Stimulated activated CD8-positive, alpha-beta memory T cell treated with anti-CD3 and anti-CD28 coated beads, Interleukin-4, amount 100 ng/mL, for 48 hours (primary cell): ENCODE measurements at places on chromosomes 2 and 18.

GRCh38 chr2:17540093-17540812 lies at the start of gene VSNL1:
Gene VSNL1, plus strand, starts transcription at chr2:17540696. Its CDS starts 51,379 bp downstream, at chr2:17592075.
- DNase-seq: no peak

- no peak for DNase-seq
Observed at GRCh38 chr2:21694079-21694878, 570.5 kb downstream of the TDRD15 start.

DNA sequence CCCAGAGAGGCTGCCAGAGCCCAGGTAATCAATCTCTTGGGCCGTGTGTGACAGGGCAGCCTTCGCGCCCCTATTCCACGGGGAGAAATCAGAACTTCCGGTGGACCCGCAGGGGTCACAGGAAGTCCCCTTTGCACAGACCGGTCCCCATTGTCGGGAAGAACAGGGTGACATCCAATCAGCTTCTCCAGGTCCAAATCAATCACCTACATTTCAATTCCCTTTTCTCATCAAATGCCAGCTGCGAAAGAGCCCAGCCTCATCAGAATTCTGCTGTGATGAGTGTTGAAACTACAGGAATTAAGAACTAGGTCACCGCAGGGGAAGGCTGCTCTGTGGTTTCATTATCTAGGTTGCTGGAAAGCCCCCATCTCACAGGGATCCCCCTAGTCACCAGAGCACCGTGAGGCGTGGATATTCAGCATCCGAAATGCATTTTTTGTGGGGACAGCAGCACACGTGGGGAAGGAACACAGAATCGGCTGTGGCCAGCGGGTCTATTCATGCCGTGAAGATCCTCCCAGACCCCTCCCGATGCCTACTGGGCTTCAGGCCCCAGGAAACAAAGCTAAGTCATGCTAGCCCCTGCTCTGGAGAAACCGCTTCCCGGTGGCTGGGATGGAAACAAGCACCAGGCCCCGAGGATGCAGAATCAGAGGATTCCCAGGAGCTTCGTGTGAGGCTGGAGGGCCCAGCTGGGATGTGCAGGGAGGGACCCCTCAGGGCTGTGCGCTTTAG lies 193.7 kb upstream of the ID2 start:
- peak; percentile 73 for DNase-seq

DNA sequence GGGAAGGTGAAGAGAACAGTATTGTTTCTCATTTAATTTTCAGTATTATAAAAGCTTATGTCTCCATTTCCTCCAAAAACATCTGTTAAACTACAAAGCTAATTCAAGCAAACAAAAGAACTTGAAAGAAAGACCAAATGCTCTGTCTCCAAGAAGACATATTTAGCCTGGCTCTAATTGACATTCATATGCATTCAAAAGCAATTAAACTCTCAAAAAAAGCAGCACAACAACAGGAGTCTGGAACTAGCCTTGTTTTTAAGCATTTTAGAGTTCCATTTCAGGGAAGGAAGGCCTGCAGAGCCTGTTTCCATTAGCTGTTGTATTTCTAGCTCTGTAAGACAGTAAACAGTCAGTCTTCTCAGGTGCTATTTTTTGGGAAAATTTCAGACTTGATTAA lies 447.9 kb downstream of the TDRD15 start:
- DNase-seq: no peak

DNA sequence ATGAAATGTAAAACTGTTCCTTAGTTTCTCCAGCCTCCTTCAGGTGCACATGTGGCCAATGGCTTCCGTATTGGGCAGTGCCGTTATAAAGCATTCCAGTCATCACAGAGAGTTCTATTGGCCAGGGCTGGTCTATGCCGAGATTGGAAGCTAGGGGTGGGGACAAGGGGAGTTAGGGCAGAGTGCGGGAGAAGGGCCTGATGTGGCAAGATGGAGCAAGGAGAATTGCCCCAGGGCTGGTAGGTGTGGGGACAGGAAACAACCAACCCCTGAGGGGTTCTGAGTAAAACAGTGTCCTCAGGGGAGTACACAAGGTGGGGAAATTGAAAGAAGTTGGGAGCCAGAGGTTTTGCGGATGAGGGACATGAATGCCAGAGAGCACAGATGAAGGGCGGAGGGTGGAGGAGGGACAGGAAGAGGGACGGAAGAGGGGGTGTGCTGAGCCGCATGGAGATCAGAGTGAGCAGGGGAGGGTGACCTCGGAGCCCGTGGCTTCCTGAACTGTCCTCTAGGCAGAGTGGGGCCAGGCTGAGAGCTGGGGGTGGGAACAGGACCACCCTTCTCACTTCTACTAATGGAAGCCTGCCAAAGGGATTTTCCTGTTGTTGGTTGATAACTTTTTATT lies 9.1 kb upstream of the ATP6V1C2 start:
- DNase-seq: no peak

DNA sequence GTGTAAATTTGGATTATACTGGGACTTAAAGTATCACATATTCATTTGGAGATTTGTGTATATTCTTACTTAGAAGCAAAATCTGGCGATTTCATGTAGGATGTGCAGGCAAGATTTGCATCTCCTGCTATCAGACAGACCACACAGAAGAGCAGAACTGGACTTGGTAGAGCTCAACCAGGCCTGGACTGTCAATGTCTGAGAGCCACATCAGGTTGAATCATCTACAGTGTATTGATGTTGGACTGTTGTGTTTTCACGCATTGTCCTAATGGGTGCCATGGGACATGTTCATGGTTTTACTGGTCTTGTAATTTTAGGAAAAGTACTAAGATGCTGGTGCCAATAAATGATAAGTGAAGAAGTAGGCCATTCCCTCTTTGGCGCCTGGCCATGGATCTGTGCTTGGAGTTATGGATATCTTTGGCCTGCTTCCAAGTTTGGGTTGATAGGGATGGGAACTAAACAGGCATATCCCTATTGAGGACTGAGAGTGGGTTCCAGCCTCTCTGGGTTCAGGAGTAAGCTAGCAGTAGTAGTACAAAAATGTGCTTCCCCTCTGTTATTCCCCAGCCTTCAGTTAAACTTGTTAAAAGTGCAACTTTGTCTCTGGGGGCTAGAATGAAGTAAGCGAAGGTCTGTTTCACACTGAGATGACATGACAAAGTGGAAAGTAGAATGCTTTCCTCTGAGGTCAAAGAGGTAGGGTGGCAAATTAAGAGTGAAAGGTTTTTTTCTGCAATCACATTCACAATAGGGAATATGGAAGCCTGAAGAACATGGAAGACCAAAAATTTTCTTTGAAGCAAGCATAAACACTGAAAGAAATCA lies 49.2 kb upstream of the NEMP2 start:
- DNase-seq: no peak

DNA sequence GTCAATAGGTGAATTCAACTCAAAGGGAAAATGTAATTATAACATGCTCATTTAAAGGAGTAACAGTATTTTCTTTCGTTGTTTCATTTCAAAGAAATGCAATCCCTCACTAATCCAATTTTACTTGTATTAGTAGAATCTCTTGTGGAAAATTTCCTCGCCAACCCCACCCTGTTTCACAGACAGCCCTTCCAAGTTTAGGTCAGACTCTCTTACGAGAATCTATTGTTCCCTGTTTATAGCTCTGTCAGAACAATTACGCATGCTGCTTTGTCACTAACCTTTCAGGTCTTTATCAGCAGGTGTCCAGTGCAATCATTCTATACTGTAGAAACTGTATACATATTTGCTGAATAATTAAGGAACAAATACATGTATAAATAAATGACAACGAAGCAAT lies 657.8 kb upstream of the LINC00305 start:
- no peak for DNase-seq

GRCh38 chr2:48319863-48320262 lies 210.1 kb upstream of the STON1 start:
- DNase-seq: no peak

DNA sequence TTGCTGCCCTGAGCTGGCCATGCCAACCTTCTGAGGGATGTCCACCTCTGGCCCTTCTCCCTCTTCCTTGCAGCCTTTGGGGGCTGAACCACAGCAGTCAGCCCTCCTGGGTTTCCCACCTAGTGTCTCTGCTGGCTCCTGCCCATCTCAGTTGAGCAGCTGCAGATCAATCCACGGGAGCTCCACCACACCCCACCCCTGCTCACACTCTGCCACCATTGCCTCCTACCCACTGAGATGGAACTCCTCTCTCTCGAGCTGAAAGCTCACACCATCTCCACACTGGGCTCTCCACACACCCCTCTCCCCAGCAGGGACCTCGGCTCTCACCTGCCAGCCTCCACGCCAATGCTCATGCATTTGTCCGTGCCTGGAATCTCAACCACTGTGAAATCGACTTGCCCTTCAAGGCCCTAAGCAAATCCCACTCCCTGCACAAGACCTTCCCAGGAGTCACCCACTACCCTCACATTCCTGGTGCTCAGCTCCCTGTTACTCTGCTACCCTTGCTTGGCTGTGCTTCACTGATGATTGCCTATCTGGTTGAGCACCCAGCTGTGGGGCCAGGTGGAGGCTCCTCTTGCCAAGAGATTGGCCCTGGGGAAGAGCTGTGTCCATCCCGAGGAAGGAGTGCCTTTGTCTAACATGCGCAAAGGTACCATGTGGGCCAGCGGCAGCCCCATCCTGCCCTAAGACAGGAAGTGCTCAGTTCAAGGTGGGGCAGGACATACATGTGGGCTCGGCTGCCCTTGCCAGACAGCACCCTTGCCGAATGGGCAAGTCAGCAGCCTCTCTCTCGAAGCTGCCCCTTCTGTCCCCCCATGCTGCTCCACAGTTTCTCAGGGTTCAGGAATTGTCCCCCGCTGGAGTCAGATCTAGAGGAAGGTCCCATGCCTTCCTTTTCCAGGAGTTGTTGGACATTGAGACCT lies 208.7 kb downstream of the CYP26B1 start:
- peak; percentile 6 for DNase-seq

GRCh38 chr2:150133623-150134022 lies 353.8 kb downstream of the RND3 start:
- no peak for DNase-seq

DNA sequence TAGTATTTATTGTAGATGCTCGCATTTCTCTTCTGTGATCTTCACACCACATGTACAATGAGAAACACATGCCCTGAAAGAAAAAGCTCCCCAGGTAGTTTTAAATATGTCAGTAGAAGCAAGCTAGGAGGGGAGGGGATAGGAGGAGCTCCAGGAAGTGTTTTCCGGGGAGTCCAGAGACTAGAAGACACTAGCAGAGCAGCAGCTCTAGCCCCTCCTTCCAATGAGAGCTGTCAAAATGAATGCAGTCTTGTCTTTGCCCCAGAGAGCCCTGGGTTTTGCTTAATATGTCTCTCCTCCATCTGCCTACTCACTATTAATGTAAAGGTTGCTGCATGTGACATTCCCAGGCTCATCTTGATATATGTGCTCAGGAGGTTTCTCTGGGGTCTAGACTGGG lies 462.6 kb upstream of the SOX11 start:
- DNase-seq: no peak

GRCh38 chr2:222064286-222064685 lies 234.5 kb downstream of the PAX3 start:
- no peak for DNase-seq

- no peak for DNase-seq
Observed at GRCh38 chr18:9825571-9826073, 60.2 kb upstream of the TXNDC2 start.

DNA sequence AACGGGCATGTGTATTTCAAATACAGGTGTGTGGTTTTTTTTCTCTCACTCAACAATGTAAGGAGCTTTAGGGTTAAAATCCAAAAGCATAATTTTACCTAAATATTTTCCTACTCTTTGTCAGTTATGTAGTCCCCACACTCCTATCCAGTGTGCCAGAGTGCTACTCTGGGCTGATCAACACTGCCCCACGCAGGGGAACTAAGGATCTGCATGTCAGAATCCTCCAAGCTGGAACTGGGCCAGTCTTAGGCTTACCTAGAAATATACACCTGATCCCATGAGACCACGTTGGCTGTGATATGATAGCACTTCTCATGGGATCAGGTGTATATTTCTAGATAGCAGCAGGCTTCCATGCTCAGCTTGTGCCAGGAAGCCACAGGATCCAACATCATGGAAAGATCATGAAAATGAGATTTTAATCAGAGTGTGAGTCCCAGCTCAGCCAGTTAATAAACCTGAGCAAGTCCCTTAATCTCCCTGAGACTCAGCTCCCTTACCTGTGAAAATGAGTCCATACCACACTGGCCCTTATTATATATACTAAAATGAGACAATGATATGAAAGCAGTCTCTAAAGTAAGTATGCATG lies 29.7 kb downstream of the CCDC141 start:
- DNase-seq: peak; percentile 74

- DNase-seq: no peak
Observed at GRCh38 chr2:52264488-52264887, 1232.6 kb upstream of the NRXN1 start.

GRCh38 chr2:15325296-15325695 lies 235.8 kb downstream of the NBAS start:
- DNase-seq: no peak

GRCh38 chr18:58455314-58456188 lies 173.3 kb downstream of the ALPK2 start:
- peak; percentile 45 for DNase-seq

- no peak for DNase-seq
Observed at GRCh38 chr2:61434314-61434713, 36.6 kb downstream of the USP34 start.

DNA sequence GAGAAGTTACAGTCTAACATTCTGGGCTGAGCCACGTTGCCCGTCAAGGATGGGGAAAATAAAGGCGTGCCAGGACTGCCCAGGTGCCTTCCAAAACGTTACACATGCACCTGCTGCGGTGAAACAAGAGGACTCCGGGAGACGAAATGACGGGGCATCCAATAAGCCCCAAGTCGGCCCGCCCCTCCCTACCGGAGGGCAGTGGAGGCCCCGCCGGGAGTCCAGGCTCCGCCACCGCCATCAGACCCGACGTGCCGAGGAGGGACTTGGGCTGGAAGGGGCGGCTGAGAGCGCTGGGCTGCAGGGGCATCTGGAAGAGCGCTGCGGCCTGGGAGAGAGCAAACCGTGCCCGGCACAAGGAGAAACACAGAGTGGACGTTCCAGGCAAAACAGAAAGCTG lies 112.5 kb upstream of the GPC1 start:
- no peak for DNase-seq

DNA sequence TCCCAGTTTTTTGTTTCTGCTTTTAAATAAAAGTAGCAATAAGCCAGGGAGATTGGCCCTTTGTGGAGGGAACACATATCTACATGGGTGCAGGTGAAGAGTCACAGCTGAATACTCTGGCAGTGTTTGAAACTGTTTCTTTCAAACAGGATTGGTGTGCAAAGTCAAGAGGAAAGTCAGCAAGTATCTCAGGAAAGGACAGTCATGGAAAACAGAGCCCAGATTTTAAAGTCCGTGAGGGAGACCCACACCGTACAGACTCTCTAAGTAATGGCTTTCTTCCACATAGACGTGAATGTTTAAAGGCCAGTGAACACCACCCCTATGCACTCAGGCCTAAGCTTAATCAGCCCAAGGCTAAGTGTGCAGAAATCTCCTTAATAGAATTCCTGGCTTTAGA lies 95.3 kb downstream of the GFPT1 start:
- no peak for DNase-seq

DNA sequence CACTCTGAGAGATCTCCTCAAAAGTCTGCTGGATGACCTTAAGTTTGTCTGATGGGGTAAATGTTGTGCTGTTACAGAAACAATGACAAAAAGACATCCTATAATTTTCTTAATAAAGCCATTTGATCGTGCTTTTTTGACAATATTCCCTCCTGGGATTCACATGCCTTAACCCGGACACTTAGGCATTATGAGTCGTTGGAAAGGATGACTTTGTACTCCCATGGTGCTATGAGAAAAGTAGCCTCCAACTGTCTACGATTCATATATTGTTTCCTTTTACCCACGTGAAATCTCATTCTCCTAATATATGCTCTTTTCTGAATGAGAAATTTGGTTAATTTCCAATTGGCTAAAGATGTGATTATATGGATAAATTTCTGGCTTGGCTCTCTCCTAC lies 6.1 kb upstream of the MPP4 start:
- no peak for DNase-seq
